GM20000 (cell line): ENCODE measurements at places on chromosomes 6 and 20.

DNA sequence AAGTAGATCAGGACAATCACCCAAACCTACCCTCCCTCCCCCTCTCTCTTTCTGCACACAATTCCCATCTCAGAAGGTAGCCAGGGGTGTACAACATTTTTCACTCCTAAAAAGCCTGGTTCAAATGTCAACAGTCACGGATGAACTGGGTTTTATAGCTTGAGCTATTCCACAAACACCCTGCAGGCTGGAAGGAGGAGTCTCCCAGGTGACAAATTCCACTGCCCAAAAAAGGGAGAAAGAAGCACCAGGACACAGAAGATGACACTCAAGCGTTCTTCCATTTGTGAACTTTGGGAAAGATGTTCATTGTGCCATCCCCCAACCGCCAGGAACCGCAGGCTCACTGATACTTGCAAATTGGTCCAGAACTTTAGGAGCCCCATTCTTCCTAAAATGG, 111.5 kb upstream of the NFATC2 start:
- no peak for DNase-seq

DNA sequence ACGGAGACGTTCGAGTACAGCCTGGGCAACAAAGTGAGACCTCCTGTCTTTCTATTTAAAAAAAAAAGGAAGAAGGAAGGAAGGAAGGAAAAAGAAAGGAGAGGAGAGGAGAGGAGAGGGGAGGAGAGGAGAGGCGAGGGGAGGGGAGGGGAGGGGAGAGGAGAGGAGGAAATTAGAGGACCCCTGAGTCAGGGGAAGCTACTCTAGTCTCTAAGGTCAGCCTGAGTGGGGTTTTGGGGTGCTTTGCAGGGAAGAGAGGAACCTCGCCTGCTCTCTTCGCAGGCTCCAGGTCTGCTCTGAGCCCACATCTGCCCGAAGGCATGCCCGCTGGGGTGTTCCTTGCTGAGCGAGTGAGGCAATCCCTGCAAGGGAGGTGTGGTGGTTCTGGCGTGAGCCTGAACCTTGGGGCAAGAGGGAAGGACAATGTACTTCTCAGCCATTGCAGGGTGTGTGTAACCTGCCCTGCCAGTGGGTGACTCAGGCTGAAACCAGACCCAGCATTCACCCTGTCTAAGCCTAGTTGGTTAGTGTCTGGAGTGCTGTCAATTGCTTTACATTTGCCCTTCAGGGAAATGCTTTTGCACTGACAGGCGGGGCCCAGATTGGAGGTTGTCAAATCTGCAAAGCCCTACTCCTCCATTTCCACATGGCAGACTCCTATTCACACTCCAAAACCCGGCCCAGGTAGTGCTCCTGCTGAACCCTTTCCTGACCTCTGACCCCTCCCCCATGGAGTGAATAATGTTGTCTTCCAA, 15.3 kb upstream of the MMP9 start:
- no peak for DNase-seq

DNA sequence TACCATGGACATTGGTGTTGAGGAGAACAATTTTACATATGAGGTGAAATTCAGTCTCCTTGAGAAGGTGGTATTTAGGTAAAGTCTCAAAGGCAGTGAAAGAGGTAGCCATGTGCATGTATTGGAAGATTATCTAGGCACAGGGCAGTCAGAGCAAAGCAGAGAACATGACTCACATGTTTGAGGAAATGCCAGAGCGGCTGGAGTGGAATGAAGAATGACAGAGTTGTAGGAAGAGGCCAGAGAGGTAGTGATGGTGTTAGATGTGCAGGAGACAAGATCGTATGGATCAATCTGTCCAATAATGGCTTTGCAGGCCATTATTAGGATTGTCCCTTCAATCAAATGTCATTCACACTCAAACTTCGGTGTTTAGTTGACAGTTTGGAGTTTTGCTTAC, 449.4 kb upstream of the PTCHD4 start:
- DNase-seq: no peak

GRCh38 chr6:153231048-153231646, 100.1 kb upstream of the RGS17 start:
- peak; percentile 16 for DNase-seq

- no peak for DNase-seq
Measured at GRCh38 chr6:155108070-155108820, 113.1 kb downstream of the TIAM2 start.

GRCh38 chr6:167148021-167148420, 9.8 kb downstream of the GPR31 start:
- DNase-seq: no peak

DNA sequence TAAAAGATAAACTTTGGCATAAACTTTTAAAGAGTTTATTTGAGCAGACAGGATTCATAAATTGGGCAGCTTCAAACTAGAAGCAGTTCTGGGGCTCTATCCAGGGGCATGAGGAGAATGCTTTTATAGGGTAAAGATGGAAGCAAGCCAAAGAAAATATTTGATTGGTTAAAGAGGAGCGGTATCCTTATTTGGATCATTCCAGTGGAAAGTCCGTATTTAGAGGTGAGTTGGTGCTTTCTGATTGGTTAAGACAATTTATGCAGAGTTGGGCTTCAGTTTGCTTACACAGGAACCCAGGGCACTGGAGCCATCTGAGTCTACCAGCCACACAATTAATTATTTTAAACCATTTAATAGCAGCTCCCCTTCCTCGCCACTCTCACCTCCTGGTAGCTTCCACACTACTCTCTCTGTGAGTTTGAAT, 37.9 kb upstream of the RNF217 start:
- DNase-seq: no peak

GRCh38 chr6:34018961-34019606, 126.8 kb downstream of the GRM4 start:
- DNase-seq: no peak

- peak; percentile 75 for DNase-seq
Measured at GRCh38 chr6:31396422-31397152, 6.8 kb upstream of the MICA start.

DNA sequence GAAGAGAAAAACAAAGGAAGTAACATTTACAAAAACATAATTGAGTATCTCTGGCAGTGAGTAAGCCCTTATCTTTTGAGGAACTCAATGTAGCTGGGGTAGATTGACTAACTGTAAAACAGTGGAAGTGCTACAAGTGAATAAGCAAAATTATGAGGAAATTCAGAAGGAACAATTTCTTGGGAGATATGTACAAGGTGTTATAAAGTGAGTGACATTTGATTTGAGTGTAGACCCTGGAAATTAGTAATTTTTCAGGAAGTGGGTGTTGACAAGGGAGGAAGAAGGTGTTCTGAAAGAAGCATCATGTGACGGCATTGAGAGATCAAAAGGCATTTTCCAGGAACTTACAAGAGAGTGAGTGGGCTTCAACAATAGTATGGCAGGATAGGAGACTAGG, 22.2 kb downstream of the XRN2 start:
- DNase-seq: no peak

GRCh38 chr6:10540073-10540746, 19.1 kb downstream of the GCNT2 start:
- peak; percentile 22 for DNase-seq

- DNase-seq: no peak
Measured at GRCh38 chr6:33817489-33817888, 13.7 kb upstream of the MLN start.

DNA sequence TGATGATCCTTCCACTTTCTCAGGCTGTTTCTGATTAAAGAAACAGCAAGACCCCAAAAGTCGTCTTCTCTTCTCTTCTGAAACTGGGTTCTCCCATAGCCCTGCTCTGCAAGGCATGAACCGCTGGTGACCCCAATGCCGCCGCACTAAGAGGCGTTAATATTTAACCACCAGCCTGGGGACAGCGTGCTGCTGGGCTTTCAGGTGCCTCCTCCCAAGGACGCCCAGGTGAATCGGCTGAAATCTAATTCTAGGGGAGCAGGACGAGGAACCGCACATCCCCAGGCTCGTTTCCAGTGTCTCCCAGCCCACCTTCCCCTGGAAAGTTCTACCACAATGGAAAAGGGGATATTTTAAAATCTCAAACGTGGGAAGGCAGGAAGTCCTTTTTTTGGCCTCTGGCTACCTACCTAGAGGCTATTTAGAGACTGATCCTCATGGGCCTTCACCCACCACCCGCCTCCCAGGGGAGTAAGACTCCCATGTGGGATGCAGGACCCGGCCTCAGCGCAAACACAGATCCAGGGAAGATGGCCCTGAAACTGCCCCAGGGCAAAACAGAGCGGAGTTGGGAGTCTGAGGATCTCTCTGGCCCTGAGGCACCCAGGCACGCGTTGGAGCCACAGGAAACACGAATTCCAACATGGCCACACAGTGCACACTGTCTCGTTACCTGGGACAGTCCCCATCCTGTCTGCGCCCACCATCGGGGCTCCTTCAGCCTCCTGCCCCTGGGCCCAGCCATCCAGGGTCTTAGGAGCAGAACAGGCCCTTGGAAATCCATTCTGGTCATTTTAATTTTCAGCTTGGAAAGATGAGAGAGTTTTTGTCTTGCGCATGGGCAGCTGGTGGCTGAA, 56.2 kb downstream of the BMP7 start:
- no peak for DNase-seq

DNA sequence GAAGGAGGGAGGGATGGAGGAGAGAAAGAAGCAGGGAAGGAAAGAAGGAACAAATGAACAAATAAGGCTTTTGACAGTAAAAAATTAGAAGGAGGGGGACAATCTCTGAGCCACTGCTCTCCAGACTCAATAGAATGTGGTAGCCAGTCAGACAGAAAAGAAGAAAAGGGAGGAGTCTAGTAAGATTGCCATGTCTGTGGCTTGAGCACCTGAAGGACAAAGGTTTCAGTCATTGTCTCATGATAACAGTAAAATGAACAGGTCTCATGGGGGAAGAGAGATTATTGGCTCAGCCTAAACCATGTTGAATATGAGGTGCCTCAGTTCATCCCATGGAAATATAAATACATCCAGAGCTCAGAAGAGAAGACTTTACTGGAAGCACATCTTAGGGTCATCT, 14.0 kb upstream of the LOC128125822 start:
- DNase-seq: no peak

DNA sequence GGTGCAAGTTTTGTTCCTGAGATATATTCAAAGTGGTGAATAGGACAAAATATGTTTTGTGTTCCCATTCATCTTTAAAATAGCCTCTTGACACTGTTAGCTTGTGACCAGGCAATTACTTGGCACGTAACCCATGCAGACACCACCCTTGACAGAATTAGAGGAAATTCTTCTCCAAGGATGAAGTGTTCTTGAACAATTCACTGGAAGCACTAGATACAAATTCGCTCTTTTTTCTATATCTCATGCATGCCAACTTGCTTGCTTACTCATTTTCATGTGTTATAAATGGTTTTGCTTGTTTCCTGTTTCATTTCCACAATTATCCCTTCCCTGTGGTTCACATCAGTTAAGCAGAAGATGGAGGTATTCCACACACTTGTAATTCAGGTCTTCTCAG, 105.2 kb upstream of the MAN1A1 start:
- no peak for DNase-seq

DNA sequence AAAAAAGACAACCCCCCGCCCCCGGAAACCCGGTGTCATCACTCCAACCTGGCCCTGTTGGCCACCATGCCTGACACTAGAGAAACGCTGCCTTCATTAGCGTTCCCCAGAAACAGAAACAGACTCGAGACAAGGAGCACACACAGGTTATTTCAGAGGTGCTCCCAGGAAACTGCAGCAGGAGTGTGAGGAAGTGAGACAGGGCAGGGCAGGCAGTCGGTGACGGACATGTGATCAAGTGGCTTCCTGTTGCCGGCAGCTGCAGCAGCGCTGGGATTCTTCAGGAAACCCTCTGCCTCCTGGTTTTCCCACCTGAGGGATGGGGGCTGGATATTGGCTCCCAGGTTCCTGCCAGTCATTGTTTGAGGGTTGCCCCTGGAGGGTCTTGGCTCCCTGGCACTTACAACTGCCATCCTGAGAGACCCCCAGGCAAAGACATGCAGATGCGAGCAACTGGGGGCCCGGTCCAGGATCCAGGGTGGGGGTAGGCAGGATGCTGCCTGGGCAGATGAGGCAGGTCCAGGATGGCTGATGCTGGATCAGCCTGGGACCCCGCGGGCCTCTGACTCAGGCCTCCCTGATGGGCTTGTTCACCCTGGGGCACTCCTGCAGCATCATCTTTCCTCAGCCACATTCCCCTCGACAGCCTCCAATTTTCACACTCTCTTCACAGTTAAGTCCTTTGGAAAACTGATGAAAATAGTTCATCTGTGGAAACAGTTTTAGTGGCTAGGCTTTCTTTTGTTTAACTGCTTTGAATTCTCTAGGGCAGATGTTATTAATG, 150.7 kb upstream of the SYNDIG1 start:
- DNase-seq: no peak

GRCh38 chr6:153591159-153591558, 447.9 kb upstream of the OPRM1 start:
- DNase-seq: peak; percentile 9

- peak; percentile 70 for DNase-seq
Measured at GRCh38 chr6:138588805-138589434, 89.6 kb upstream of the NHSL1 start.

- no peak for DNase-seq
Measured at GRCh38 chr20:33788351-33789049, 22.6 kb upstream of the CHMP4B start.

DNA sequence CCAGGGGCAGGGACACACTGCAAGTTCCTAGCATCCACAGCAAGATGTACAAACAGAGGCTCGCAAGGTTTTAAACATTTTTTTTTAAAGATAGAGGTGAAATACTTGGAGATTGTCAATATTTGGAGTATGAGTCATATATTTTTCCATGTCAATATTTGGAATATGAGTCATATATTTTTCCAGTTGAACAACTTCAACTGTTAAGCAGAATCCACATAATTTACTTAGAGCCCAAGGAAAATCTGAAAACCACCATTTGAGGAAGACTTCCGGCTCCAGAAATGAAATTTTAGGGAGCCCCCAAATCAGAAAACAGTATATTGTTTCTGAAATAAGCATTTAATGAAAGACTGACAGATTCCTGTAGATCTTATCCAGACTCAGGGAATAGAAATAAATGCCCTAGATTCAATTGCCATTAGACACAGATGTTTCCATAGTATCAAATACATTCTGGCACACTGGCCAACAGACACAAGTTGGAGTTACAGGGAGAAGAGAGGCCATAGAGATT, 51.6 kb upstream of the FAM184A start:
- DNase-seq: no peak

- no peak for DNase-seq
Measured at GRCh38 chr6:31764198-31764597, 1.7 kb downstream of the SAPCD1 start.
